ENCODE measurements at places on chromosomes 3 and 15. TPM values are rescaled to one million over a fixed set of nuclear protein-coding genes. Genes with fewer than 3 reads are reported as not detected.

DNA sequence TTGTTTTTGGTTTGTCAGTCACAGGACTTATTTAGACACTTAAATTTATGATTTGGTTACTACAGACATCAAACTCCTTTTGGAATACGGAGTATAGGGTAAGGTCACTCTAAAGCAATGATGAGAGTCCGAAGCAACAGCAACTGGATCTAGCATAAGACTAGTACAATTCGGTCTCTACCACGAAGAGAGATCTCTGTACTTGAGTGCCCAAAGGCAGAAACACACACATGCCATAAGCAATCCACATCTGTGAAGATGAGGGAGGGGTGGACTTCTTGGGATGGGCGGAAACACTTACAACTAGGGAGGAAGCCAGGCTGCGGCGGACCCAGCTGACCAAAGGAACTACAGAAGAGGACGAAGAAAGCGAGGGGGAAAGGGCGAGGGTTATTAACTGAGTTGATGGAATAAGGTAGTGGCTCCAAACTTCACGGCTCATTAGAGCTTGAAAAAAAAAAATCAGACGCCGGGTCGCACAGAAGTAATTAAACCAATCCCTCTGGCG lies 595 bp downstream of the DPH6 start:
- peak; percentile 26 for DNase-seq

Gene PGBD4
- polyA plus RNA-seq = 2.2 TPM

DNA sequence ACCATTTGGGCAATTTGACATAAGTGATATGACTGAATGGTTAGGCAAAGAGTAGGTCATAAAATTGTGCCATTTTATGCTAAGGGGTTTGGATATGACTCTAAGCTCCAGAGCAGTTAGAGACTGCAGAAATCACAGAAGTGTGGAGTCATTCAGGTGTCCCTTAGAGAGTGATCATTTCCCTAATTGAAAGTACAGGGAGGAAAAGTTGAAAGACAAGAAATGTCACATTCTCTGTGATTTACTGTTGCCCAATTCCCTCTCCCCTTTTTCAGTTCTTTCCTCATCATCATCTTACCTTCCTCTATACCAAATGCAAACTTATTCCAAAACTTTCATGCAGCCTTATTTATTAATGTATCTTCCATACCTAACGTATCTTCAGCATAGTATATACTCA lies 2.7 kb upstream of the GOLGB1 start:
- DNase-seq = no peak

DNA sequence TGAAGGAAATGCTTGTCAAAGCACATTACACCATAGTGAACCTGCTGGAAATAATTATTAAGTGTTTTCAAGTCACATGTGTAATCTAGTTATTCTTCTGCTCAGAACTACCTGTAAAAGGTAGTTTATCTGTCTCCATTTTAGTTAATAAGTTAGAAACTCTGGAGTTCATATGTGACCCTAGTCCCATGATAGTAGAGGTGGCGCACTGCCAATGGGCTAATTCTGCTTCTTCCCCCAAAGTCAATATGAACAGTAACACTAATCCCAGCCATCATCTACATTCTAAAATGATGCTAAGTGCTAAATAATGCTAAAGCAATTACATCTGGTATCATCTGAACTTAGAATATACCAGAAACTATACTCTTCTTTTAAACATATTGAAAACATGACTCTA lies 361.0 kb upstream of the NECTIN3 start:
- DNase-seq = no peak

DNA sequence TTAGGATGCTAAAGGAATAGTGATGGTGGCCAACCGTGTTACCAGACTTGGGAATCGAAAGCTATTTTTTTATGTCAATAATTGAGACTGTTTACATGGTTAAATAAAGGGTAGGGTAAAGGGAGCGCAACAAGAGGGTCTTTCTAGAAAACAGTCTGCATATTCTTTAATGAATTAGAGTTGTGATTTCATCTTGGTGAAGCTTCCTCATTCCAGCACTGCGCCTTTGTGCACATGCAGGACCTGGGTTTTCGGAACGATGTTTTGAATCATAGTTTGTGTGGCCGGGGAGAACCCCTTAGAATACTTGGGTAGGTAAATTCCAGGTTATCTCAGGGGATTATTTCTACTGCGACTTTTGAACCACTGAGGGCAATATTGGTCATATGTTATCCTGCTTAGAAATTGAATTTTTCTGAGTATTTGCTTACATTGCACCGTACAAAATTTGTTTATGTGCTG lies 1.3 kb downstream of the PIK3CA start:
- no peak for DNase-seq

Gene LTF
- polyA plus RNA-seq = 3.0 TPM

GRCh38 chr15:61393524-61393923 lies 164.4 kb upstream of the RORA start:
- no peak for DNase-seq

GRCh38 chr15:56989411-56989924 lies 71.0 kb downstream of the TCF12 start:
- DNase-seq = no peak

GRCh38 chr15:75360856-75361255 lies 7.6 kb downstream of the MAN2C1 start:
- no peak for DNase-seq

- DNase-seq = no peak
Measured at GRCh38 chr3:34890247-34890646, 749.1 kb upstream of the ARPP21 start.

GRCh38 chr3:67564973-67565372 lies 89.4 kb downstream of the SUCLG2 start:
- no peak for DNase-seq

Gene CHL1
- 2.2 TPM for polyA plus RNA-seq

Gene LAMB2
- polyA plus RNA-seq = 317 TPM

DNA sequence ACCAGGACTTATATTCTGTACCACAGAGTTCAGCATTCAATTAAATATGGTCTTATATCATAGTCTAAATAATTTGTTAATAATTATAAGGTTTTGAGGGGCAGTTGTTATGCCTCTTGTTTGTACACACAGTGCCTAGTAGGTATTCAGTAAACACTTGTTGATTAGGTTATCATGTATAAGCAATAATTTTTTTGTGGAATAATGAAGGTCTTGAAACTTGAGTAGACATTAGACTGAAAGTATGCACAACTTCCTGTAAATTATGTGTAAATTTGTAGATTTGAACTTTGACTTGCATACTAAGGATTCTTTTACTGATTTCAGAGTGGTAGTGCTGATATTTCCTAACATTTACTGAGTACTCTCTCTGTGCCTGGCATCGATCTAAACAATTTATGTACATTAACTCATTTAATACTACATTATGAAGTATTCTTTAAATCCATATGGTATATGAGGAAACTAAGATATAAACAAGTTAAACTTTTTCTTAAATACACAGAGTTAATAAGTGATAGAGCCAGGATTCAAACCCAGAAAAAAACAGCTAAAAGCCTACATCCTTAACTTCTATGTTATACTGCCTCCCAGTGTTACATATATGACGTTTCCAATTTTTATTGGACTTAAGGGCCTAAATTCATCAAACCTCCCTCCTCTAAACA lies 65.1 kb downstream of the GLCE start:
- DNase-seq = peak; percentile 2

DNA sequence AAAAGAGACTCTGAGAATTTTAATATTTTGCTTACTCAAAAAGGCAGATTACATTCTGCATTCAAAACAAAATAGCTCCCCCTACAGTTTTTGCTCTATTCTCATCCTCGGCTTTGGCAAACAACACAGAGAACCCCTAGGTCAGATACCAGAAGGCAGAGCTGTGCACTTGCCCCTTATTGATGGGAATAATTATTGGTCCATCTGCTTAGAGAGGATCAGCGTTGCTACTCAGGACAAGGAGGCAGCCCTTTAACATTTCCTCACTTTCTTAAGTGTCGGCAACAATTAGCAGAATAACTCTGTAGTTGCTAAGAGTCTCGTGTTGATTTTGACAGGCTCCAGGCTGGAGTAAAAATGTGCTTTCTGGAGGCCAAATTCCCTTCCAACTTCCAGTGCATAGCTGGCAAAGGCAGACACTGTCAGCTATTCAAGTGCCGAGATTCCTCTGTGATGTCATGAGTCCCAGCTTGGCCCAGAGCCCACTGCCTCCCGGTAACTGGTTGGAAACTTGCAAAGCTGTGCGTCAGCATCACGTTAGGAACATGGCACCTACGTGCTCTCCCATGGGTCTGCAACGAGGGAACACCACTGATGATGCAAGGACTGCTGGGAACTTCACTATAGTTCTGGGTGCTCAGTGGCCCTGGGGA lies 482.7 kb upstream of the ADAMTS9 start:
- DNase-seq = peak; percentile 45

DNA sequence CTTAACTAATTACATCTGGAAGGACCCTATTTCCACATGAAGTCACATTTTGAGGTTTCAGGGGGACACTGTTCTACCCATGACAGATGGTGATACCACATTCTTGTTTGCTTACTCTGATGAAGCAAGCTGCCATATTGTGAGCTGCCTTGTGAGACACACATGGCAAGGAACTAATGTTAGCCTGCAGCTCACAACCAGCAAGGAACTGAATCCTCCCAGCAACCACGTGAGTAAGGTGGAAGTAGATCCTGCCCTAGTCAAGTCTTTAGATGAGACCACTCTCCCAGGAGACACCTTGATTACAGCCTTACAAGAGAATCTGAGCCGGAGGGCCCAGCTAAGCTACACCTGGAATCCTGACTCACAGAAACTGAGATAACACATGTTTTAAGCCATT lies 160.1 kb downstream of the PDE8A start:
- no peak for DNase-seq

Gene KLF15
- 1.7 TPM for polyA plus RNA-seq

DNA sequence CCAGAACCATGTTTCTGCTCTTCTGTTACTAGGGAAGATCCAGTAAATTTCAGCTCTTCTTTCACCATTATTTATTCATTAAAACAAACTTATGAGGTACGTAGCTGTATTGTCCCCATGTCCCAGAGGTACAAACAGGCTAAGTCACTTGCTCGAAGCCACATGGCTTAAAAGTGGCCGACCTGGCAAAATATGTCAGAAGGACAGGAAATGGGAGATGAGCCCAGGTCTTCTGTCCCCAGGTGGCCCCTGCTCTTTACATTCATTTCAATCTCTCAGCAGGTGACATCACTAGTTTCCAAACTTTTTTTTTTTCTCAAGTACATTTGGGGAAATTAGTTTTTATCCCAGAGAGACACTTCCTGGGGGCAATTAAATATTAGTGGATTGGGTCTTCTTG lies 34.1 kb upstream of the LPP start:
- no peak for DNase-seq

DNA sequence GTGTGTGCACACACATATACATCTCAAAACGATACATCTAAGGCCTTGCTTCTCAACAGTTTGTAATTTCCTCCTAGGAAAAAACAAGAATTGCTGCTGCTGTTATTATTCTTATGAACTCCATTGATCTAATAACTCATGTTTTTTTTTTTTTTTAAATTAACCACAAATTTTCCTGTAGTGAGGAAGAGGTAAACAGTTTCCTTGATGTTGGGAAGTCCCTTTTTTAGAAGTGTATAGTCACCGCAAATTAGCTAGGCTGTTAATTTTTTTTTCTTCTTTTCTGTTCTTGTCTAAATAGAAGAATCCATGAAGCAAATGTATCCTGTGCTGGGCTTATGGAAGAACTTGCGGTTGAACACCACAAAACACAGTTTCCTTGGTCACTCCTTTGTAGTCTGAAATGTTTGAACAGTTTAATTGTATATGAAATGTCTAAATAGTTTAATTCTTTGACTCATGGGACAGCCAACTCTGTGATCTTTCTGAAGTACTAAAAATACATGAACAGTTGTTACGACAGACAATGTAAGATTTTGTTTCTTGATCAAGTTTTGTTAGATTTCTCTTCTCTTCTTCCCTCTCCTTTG lies 64.5 kb downstream of the MITF start:
- no peak for DNase-seq

- no peak for DNase-seq
Measured at GRCh38 chr3:87498358-87499080, 222.1 kb upstream of the POU1F1 start.

Gene SLC26A6
- 8.9 TPM for polyA plus RNA-seq

DNA sequence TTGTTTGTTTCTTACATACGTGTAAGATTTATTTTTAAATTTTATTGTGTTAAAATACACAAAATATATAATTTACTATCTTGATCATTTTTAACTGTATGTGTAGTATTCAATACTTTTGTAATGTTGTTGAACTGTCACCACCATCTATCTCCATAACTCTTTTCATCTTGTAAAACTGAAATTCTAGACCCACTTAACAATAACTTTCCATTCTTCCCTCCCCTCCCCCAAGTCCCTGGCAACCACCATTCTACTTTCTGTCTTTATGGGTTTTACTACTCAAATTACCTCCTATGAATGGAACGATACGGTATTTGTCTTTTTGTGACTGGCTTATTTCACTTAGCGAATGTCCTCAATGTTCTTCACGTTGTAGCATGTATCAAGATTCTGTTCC lies 262.1 kb upstream of the CHRM5 start:
- no peak for DNase-seq

- no peak for DNase-seq
Measured at GRCh38 chr15:98604983-98605382, 43.4 kb upstream of the IGF1R start.

Gene SEMA7A
- 5.4 TPM for polyA plus RNA-seq

DNA sequence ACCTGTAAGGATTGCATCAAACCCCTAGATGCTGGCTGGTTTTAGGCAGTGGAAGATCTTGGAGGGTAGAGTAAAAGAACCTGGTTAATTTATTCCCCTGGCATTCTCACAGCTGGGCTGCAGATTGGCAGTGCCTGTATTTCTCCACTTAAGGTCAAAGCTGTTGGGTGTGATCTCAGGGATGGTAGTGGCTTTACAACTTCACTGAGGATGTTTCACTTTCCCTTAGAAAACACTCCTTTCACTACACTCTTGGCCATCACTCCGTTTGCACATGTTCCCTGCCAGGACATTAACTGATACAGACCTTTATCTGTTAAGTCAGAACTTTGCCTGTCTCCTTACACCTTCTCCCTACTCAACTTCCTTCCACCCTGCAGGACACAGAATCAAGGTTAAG lies 779.1 kb upstream of the SEMA6D start:
- no peak for DNase-seq

Gene GALNT15
- 1.1 TPM for polyA plus RNA-seq

- no peak for DNase-seq
Measured at GRCh38 chr15:51938286-51938685, 33.3 kb downstream of the LEO1 start.

Gene CCDC54
- polyA plus RNA-seq = 2.8 TPM

GRCh38 chr15:37698679-37699078 lies 235.8 kb upstream of the TMCO5A start:
- no peak for DNase-seq

GRCh38 chr3:54649551-54649950 lies 278.3 kb downstream of the LRTM1 start:
- DNase-seq = no peak

Gene DAPK2
- polyA plus RNA-seq = 4.4 TPM
